ENCODE measurements at places on chromosomes 1 and 21. TPM values are rescaled to one million over a fixed set of nuclear protein-coding genes. Genes with fewer than 3 reads are reported as not detected.
A peak's percentile ranks its signal among the peaks of the same experiment; 100 is the strongest.

Gene LCE1C
- total RNA-seq: not detected

Gene ADAM30
- not detected for total RNA-seq

Gene ARTN
- not detected for total RNA-seq

- DNase-seq: no peak
Observed at GRCh38 chr1:3222042-3222692, 153.2 kb downstream of the PRDM16 start.

DNA sequence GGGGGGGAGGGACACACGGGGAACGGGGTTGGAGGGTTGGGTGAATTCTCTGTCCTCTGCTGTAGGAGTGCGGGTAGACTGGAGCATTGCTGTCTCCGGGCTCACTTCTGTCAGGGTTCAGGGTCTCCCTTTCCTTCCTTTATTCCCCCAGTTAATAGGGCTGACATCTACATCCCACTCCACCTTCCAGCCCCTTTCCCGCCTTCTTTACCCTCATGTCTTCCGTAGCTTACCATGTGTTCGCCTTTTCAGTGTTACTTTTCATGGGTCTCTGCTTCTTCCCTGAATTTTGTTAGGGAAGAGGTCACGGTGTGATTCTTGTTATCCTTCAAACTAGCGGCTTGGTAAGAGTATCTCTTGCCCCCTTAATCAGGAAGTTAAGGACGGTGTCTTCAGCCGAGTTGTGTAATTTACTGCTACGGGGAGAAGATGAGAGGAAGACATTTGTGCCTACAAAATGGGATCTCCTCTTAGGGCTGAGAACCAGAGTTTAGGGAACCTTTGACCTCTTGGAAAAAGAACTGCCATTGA is 917 bp downstream of the RAP1A start:
- DNase-seq: no peak

DNA sequence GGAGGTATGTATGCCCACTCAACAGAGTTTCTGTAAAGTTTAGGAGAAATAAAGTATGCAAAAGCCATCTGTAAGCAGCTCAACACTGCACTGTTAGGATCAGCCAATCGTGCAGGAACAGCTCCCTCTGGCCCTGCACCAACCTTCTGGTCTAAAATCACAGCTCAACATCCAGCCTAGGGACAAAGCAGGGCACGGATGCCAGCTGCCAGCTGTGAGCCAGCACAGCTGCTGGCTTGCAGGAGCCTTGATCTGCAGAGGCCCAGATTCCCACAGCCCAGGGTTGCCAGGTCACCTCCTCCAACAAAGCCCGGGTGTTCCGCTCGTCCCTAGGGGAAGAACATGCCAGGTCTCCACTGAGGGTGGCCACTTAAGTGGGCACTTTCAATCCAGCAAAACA is 8.6 kb downstream of the ACOT7 start:
- DNase-seq: no peak

DNA sequence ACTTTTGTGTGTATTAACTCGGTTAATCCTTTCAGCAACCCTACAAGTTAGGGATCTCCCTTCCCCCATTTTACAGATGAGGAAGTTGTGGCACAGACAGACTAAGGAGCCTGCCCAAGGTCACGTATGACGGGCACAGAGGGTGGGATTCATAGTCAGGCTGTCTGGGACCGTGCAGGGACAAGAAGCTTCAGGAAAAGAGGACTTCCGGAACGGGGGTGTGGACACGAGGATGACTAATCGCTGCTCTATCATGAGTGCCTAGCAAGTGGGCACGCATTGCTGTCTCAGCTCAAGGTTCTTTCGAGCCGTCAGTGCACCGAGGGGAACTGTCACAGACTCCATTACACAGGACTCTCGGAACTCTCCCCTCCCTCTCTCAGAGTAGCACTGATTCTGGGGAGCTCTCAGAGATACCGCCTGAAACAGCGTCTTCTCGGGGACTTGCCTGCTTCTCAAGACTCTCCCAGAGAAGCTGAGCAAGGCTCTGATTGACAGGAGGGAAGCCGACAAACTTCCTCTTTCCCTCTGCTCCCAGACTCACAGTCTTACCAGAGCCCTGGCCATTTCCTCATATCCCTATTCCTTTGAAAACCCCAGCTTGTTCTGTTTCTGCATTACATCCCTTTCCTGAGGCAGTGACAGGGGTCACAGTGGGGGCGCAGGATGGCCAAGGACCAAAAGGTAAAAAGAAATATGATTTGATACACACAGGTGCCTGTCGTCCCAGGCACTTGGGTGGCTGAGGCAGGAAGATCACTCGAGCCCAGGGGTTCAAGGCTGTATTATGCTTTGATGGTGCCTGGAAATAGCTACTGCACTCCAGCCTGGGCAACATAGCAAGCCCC is 14.4 kb downstream of the FHAD1 start:
- no peak for DNase-seq

DNA sequence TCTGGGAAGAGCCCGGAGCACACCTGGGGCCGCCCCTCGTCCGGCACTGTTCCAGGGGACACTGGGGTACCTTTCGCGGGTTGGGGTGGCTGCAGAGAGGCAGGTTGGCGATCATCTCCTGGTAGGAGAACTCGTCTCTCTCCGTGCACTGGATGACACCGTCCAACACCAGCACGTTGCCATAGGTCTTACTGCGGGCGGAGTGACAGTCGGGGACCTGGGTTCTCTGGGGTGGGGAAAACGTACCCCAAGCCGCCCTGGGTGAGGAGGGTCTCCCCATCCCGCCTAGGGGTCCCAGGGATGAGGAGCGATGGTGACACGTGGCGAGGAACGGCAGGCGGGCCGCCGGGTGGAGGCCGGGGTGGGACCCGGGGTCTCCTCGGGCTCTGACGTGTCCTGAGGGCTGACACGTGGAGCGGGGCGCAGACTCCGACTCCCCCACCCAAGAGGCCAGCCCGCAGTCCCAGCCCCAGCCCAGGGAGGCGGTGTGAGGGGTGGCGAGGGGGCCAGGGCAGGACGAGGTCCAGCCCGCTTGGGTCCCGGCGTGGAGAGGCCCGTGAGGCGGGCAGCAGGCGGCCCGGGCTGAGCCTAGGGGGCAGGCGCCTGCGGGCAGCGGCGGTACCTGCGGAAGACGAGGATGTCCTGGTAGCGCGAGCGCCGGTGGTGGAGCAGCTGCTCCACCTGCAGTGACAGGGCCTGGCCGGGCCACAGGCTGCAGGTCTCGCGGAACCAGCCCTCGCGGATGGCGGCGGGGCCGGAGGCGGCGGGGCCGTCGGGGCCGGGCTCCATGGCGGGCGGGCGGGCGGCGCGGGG is 457 bp downstream of the SRM start:
- no peak for DNase-seq

DNA sequence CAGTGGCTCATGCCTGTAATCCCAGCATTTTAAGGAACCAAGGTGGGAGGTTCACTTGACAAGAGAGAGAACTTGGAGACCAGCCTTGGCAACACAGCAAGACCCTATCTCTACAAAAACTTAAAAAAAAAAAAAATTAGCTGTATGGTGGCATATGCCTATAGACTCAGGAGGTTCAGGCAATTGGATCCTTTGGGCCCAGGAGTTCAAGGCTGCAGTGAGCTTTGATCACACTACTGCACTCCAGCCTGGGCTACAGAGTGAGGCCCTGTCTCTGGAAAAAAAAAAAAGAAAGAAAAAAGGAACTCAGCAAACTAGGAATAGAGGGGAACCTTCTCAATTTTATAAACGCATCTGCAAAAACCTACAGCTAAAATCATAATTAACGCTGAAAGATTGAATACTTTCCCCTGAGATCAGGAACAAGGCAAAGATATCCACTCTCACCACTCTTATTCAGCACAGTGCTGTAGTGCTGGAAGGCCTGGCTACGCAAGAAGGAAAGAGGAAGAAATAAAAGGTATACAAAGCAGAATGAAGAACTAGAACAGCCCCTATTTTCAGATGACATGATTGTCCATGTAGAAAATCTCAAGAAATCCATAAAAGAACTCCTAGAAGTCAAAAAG is 21.6 kb downstream of the HSF2BP start:
- no peak for DNase-seq

DNA sequence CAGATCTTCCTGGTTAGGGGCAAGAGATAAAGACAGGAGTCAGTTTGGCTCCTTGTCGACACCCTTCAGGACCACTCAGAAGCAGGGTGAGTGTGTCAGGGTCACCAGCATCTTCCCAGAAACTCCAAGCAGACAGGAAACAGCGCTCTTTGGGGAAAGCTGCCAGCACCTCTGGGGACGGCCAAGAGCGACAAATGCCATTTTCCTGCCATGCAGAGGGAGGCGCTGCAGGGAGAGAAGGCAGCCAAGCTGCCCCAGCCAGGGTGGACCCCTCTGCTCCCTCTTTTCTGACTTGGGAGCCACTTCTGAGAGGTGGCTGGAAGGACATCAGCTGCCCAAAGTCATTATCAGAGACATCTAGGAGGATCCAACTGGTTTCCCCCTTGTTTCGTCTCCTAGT is 29.0 kb downstream of the SIM2 start:
- no peak for DNase-seq

DNA sequence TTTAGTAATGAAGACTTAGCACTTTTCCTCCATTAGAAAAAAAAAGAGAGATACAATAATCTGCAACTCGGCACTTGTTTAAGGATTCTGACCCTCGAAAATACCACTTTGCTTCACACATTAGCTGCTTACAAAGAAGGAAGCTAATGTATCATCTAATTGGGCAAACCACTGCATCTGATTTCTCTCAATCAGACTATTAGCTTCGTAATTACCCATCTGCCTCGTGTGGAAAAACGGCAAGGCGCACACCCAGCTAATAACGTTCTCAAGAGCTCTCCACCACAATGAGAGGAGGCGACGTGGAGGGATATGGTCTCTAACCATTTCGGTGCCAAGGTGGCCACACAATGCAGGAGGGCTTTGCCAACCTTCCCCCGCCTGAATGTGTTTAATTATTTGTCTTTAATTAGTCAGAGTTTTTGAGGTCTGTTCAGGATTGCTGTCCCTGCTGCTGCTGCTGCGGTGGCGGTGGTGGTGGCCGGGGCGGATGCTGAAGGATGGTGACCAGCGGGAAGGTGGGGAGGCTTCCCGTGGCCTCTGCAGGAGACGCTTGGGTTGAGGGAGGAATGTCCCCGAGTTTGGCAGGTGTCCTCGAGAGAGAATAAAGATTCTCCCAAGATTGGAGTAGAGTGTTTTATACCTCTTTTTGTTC is 374.5 kb downstream of the RPS6KC1 start:
- DNase-seq: no peak

DNA sequence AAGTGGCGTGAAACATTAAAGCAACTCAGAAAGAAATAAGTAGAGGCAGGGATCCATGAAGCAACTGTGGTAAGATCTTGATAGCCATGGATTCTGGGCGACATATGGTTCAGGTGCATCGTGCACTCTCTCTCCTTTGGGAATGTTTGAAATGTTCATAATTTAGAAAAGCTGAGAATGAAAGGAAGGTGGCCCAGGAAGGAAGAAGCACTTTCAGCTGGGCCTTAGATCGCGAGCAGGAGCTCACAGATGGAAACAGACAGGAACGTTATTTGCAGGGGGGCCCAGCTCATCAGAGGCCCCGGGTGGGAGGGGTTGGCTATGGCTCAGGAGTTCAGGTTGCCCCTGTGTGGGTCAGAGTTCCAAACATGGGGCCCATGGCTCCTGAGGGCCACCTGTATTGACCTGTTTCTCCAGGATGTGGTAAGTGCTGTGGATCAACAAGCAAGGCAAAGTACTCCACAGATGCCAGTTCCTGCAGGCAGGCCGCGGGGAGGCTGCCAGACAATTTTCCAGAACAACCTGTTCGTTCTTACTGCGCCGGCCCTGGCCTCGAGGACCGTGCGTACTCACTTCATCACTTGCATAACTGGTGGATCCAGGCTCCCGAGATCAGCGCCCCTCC is 253.2 kb downstream of the TOMM20 start:
- no peak for DNase-seq

DNA sequence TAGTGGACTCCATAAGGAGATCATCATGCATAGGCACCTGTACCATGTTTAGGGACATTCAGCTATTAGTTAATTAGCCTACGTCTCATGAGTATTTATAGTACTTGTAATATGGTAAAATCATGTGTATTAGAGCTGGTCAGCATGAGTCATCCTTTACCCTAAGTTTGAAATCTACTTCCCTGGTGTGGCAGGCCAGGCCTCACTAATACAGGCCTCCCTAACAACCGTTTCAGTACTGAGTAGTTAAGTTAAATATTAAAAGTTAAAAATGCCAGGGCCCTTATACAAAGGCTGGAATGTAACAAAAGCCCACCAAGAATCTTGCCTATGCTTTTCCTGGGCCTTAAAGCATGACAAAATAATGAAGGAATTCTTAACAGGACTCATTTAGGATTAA is 356.3 kb upstream of the DPYD start:
- DNase-seq: no peak

DNA sequence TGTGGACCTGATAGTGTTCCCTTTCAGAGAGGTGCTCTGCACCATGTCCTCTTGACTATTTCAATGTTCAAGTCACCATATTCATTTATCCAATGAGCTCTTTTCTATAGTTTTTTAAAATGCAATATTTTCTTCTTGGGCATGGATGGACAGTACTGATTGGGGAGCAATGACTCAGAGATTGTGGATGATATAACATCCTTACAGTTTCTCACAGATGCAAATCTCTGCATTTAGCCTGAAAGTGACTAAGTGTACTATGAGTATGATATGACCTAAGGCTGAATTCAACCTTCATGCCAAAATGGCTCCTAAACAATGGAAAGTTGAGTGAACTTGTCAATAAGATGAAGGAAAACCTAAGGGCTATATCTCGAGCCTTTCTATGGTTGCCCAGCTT is 36.5 kb downstream of the C4BPA start:
- no peak for DNase-seq

DNA sequence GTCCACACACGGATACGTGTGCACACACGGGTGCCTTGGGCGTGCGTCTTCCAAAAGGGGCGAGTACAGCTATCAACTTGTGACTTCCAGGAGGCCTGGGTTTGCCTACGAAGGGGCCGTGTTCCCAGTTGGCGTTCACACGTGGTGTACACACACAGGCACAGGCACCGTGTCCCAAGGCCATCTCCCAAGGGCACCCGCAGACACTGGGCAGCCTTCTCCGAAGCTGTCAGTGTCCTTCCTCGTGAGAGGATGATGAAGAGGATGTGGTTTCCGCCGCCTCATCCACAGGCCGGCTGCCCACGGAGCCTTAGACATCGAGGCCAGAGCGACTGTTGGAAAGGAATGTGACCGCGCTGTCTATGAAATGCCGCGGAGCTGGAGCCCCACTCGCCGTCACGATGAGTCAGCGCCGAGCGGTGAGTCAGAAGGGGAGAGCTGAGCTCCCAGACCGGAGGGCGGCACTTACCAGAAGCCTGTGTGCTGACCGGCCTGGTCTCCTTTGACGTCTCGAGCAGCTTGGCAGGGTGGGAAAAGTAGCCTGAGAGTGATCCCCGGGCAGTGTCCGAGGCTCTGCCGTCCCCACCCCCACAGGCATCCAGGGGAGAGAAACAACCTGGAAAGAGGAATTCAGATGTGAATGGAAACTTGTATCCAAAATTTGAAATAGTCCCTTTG is 141.4 kb upstream of the ARHGEF16 start:
- peak; percentile 56 for DNase-seq
